Sigmoid colon (tissue), 7 donors: ENCODE measurements at places on chromosomes 4 and X. TPM values are rescaled to one million over a fixed set of nuclear protein-coding genes. Genes with fewer than 3 reads are reported as not detected.

GRCh38 chr4:187149229-187149945 is 425.7 kb upstream of the FAT1 start:
- DNase-seq, result no peak

GRCh38 chrX:13102636-13103035 is 58.2 kb upstream of the FAM9C start:
- no peak for DNase-seq

GRCh38 chr4:56783986-56784385 is 37.5 kb downstream of the SPINK2 start:
- no peak for DNase-seq

DNA sequence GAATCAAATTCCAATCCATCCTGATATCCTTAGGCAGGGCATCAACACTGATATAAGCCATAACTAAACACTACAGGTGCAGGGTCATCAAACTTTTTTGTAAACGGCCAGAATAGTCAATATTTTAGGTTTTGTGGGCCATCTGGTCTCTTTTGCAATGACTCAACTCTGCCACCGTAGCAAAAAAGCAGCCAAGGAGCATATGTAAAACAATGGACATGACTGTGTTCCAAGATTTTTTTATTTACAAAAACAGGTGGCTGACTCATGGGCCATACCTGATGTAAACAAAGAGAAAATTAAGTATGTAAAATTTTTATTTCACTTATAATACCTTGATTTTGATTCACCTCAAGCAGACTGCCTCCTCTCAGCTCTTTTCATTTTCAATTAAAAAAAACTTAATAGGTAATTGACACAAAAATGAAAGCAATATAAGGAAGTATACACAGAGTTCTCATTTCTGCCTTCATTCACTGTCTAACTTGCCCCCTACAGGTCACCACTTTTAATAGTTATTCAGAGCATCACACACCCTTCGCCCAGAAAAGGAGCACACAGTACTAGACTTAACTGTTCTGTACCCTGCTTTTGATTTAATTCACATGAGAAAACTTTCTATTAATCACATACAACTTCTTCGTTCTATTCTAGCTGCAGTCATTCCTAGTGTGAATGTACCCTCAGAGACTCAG is 35.3 kb upstream of the GPM6B start:
- no peak for DNase-seq

- no peak for DNase-seq
Measured at GRCh38 chrX:47313056-47313455, 57.3 kb upstream of the ZNF157 start.

DNA sequence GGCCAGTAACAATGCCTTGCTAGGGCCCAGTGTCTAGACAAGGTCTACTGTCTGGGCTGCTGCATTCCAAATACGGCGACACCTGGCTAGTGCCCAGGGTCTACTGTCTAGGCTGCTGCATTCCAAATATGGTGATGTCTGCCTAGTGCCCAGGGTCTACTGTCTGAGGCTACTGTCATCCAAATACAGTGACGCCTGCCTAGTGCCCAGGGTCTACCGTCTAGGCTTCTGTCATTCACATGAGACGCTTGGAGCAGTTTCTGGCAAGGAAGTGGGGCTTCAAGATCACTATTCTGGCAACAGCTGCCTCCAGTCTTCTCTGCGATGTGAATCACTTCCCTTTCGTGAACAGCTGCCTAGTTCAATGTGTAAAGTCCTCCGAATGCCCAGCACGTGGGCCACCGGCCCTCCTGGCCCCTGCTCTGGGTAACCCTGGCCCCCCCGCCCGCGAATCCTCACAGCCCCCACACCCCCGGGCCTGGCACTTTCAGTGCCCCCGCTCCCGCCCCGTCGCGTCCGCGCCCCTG is 12.7 kb downstream of the ACOX3 start:
- DNase-seq, result peak; percentile 76

DNA sequence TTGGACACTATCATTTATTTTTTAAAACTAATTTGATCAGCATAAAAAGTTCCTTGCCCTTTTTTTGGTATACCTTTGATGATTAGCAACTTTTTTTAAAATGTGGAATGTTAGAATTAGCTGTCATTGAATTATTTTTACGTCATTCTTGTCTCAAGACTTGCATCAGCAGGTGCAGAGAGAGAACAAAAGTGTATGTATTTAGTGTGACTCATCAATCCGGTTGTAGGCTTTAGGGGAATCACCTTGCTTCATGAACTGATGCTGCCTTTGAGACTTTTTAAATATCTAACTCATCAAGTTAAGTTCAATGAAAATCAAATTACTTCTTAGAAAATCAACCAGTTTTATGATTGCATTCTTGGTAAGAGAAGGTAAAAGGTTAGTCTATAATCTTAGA is 125.1 kb downstream of the ARX start:
- DNase-seq, result no peak

- DNase-seq, result no peak
Measured at GRCh38 chrX:32116047-32116446, 1044.2 kb upstream of the FTHL17 start.

GRCh38 chr4:11698033-11698432 is 269.3 kb upstream of the HS3ST1 start:
- DNase-seq, result no peak

- DNase-seq, result no peak
Measured at GRCh38 chr4:185672151-185672550, 136.8 kb upstream of the PDLIM3 start.

DNA sequence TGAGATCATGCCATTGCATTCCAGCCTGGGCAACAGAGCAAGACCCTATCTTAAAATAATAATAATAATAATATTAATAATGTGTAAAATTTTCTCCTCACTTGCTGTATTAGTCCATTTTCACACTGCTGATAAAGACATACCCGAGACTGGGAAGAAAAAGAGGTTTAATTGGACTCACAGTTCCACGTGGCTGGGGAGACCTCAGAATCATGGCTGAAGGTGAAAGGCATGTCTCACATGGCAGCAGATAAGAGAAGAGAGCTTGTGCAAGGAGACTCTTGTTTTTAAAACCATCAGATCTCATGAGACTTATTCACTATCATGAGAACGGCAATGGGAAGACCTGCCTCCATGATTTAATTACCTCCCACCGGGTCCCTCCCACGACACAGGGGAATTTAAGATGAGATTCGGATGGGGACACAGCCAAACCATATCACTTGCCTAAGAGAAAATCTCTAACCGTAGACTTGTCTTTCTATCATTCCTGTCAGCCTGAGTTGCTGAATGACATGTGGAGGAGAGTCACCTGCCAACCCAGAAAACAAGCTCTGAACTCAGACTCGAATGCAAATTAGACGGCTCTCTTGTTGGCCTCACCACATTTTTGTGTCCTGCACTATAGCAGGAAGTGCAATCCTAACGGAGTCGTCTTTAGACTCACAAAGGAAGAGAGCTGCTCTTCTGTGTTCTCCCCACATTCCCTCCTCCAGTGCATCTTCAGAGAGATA is 51.9 kb upstream of the DCTD start:
- DNase-seq, result no peak

DNA sequence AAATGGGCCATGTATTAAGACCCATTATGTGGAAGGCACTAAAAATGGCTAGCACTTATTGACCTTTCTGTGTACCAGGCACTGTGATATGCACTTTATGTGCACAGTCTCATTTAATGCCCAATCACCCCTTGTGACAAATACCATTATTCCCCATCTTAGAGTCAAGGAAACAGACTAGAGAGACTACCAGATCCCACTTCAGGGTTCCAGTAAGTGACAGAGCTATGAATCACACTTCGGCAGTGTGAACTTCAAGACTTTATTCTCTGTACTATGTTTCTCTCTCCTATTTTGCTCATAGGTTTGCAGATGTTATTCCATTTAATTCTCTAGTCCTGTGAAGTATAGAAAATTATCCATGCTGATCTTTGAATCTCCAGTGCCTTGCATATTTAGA is 107.0 kb downstream of the NFKB1 start:
- DNase-seq, result no peak

GRCh38 chr4:140098455-140099160 is 55.4 kb downstream of the MAML3 start:
- no peak for DNase-seq

The SH3TC1 gene
- 8.8 TPM for total RNA-seq

The RASSF6 gene
- total RNA-seq, result 0.41 TPM

The GPC3 gene
- total RNA-seq, result 31.4 TPM

The C4orf51 gene
- total RNA-seq, result not detected

The XAGE1A gene
- total RNA-seq, result not detected

The ITGB1BP2 gene
- total RNA-seq, result 6.3 TPM

The MTMR1 gene
- total RNA-seq, result 10.0 TPM

The PCDH10 gene
- 1.8 TPM for total RNA-seq
